Diencephalon (tissue), 1 donor: ENCODE measurements at places on chromosomes 11 and 22. TPM values are rescaled to one million over a fixed set of nuclear protein-coding genes. Genes with fewer than 3 reads are reported as not detected.

NCF4 gene
- total RNA-seq = 3.0 TPM

H19 gene
- total RNA-seq = 9.5 TPM

PHF21B gene
- total RNA-seq = 8.8 TPM

SEZ6L gene
- total RNA-seq = 181 TPM

FGF19 gene
- 2.3 TPM for total RNA-seq

CEP126 gene
- total RNA-seq = 12.9 TPM

EFEMP2 gene
- total RNA-seq = 12.7 TPM

BDNF gene
- 12.0 TPM for total RNA-seq

MPZL3 gene
- total RNA-seq = 2.8 TPM

TRIM51 gene
- total RNA-seq = not detected

CABP4 gene
- 0.23 TPM for total RNA-seq

CRYBB2 gene
- total RNA-seq = not detected

CRACR2B gene
- total RNA-seq = 2.8 TPM

MUC6 gene
- not detected for total RNA-seq

C22orf31 gene
- total RNA-seq = not detected

GCAT gene
- total RNA-seq = 13.8 TPM
